Kidney epithelial cell (primary cell): ENCODE measurements at places on chromosomes 7 and 10. TPM values are rescaled to one million over a fixed set of nuclear protein-coding genes. Genes with fewer than 3 reads are reported as not detected.
A peak's percentile ranks its signal among the peaks of the same experiment; 100 is the strongest.

SPACDR gene
- total RNA-seq = not detected in 2 replicates

PDE6C gene
- not detected in 2 replicates for total RNA-seq

OPN4 gene
- total RNA-seq = not detected in 2 replicates

RHBDD2 gene
- total RNA-seq = 60.0 and 71.7 TPM in 2 replicates

GPR15LG gene
- not detected in 2 replicates for total RNA-seq

EGR2 gene
- 0.67 and 1.2 TPM in 2 replicates for total RNA-seq

GNAT3 gene
- not detected in 2 replicates for total RNA-seq

TMEM273 gene
- total RNA-seq = 0.42 and 6.3 TPM in 2 replicates

COA1 gene
- total RNA-seq = 49.5 and 67.1 TPM in 2 replicates

CH25H gene
- total RNA-seq = 0.29 and 0.34 TPM in 2 replicates

IGF2BP3 gene
- 44.0 TPM in 2 replicates for total RNA-seq

SPDYE8 gene
- not detected in 2 replicates for total RNA-seq

- no peak for DNase-seq
These were observed 77.1 kb downstream of the BMPER start for GRCh38 chr7:33982425-33982786.

GRCh38 chr10:22693371-22693784 is 21.0 kb downstream of the PIP4K2A start:
- no peak for DNase-seq

GRCh38 chr10:11678074-11678793 is 63.9 kb upstream of the ECHDC3 start:
- peak; percentile 48 for DNase-seq

DNA sequence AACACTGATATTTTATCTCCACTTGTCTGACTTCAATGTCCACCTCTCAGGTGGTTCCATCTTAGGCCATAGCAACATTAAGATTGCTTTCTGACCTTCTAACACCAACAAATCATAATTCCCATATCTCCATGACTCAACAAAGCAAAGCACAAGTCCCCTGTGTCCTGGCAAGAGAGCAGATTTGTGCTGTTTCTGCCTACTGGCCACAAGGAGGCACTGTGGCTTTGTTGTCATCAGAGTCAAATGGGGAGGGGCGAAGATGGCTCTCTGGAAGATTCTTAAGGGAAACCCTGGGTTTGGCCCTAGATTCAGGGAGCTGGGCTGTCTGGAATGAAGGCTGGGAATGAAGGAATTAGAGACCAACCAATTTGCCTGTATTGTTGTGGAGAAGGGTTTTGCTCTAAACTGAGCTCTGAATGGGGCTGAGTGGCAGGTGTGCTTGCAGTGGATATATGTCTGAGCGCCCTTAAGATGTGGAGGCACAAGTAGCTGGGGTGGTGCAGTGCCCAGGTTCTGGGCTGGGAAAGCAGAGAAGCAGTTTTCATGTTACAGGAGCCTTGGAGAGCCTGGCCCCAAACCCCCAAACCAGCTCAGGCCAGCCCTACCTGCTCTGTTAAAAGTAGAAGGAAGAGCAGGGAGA is 154.8 kb upstream of the PRSS58 start:
- no peak for DNase-seq

DNA sequence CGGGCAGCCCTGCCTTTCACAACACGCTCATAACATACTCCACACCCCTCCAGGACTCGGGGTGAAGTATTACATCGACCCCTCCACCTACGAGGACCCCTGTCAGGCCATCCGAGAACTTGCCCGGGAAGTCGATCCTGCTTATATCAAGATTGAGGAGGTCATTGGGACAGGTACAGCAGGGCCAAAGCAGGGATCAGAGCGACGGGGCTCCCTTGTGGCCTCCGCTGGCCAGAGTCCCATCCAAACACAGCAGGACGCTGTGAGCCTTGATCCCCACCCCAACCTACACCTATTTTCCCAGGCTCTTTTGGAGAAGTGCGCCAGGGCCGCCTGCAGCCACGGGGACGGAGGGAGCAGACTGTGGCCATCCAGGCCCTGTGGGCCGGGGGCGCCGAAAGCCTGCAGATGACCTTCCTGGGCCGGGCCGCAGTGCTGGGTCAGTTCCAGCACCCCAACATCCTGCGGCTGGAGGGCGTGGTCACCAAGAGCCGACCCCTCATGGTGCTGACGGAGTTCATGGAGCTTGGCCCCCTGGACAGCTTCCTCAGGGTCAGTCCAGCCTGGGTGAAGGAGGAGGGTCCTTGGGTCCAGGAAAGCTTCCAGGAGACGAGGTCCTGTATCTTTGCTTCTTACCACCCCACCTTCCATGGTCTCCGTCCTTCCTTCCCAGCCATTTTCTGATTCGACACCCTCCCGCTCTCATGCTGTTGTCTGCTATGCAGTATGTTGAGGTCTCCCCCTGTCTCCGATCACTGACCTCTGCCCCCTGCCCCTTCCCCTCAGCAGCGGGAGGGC is 13.5 kb downstream of the EPHB6 start:
- DNase-seq = no peak

- no peak for DNase-seq
These were observed at the start of gene AQP1 for GRCh38 chr7:30911561-30911969. AQP1 (plus strand) TSS chr7:30911853; CDS start chr7:30911910, 57 bp downstream.

DNA sequence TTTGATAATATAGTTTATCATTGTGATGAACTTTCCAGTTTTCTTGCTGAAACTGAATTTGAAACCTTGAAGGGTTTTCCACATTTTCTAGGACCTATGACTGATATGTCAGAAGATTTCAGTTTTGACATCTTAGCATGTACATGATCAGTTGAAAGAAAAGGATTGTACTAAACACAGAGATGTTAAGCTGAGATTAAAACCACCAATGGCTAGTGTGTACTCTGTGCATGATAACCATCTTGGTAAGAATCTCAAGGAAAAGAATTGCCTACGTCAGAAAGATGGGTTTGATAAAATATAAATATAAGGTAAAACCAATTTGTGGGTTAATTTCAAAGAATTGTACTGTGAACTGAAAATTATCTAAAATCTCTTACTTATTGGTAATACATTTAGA is 776.4 kb downstream of the GATA3 start:
- DNase-seq = no peak

DNA sequence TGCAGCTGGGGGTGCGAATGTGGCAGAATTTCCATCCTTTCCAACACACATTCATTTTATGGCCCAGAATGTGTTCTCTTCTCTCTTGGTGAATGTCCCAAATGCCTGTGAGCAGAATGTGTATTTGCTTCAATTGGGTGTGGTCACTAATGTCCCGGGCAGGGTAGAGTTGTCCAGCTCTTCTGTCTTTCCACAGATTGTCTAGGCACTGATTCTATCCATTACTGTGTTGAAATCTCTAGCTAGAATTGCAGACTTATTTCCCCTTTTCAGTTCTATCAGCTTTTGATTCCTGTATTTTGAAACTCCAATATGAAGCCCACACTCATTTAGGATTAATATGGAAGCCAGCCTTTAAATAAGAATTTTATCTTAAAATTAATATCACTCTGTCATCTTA is 14.0 kb upstream of the AKR1E2 start:
- DNase-seq = no peak

DNA sequence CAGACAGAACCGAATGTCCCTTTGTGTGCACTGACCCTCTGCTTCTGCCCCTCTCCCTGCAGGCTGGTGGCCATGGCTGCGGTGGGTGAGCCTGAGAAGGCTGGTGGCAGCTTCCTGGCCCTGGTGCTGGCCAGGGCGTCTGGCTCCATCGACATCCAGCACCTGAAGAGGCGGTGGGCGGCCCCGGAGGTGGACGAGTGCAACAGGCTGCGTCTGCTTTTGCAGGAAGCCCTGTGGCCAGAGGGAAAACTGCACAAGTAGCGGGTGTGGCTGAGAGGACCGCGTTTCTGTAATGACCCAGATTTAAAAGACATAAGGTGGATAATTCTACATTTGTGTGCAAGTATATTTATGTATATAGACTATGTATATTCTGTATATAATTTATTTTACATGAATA is 89.2 kb downstream of the DYNC2I1 start:
- DNase-seq = no peak

- DNase-seq = no peak
These were observed 28.1 kb downstream of the LRGUK start for GRCh38 chr7:134155206-134155605.

- DNase-seq = no peak
These were observed 519.3 kb upstream of the PFKP start for GRCh38 chr10:2548071-2548470.

DNA sequence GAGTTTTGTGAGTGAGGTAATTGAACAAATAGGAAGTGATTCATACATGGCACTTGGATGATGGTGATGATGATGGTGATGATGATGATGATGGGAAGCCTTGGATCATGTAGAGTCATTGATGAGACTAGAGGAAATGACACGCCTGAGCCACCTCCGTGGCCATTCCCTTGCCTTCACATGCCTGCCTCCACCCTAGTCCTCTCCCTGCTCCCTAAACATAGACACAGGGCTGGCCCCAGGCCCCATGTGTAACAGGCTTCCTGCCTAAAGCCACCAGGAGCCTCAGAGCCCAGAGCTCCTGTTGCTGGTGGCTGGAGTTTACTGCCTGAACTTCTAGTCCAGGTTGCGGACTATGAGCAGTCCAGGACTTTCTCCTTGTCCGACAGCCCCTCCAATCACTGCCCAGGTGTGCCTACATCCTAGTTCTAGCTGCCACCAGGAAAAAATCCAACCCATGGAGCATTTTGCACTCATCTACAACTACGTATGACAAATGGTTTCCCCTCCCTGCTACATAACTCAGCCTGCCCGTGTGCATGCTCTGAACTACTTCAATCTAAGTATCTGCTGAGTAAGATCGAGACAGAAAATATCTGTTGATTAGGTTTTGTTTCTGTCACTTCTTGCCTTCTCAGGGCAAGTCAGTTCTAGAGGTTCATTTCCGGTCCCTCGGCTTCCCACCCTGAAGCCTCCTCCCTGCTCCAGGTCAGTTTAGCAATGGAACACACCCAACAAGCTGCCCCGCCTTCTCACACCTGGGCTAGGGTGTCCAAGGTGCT is 35.5 kb upstream of the KDM7A start:
- no peak for DNase-seq

GRCh38 chr10:113199459-113199858 is 249.4 kb downstream of the TCF7L2 start:
- DNase-seq = peak; percentile 16

DNA sequence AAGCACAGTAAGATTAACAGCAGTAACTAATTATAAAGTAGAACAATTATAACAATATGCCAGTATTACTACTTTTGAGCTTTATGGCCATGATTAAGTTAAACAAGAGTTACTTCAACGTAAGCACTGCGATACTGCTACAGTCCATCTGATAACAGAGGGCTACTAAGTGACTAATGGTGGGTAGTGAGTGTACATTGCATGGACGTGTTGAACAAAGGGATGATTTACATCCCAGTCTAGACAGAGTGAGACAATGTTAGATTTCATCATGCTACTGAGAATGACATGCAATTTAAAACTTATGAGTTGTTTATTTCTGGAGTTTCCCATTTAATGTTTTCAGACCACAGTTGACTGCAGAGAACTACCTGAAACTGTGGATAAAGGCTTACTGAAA is 45.6 kb downstream of the TPST1 start:
- DNase-seq = peak; percentile 93

- no peak for DNase-seq
These were observed 100.7 kb downstream of the IQUB start for GRCh38 chr7:123433665-123434064.

- no peak for DNase-seq
These were observed 17.0 kb upstream of the SFR1 start for GRCh38 chr10:104104926-104105325.

GRCh38 chr10:27537166-27537565 is 33.1 kb downstream of the RAB18 start:
- DNase-seq = no peak

- no peak for DNase-seq
These were observed 47.7 kb downstream of the LYZL2 start for GRCh38 chr10:30581779-30582380.
